ENCODE measurements at places on chromosomes 11 and 22.
A peak's percentile ranks its signal among the peaks of the same experiment; 100 is the strongest.

DNA sequence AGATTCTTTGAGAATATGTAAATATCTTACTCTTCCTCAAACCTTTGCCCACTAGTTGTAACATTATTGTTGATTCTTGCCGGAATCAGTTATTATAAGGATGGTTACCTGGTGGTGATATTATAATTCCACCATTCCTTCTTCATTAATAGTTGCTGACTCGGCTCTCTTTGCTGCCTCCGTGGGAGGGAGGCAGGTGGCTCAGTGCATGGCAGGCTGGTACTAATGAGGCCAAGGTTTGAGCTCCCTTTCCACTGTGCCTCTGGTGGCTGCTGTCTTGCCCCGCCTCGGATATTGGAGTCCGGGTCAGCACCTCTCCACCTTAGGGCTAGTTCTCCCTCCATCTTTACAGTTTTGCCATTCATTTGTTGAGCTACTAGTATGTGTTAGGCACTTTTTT is 12.7 kb downstream of the CD6 start:
- no peak for DNase-seq

- no peak for DNase-seq
Observed at GRCh38 chr11:65114538-65115171, 2.8 kb downstream of the ZNHIT2 start.

DNA sequence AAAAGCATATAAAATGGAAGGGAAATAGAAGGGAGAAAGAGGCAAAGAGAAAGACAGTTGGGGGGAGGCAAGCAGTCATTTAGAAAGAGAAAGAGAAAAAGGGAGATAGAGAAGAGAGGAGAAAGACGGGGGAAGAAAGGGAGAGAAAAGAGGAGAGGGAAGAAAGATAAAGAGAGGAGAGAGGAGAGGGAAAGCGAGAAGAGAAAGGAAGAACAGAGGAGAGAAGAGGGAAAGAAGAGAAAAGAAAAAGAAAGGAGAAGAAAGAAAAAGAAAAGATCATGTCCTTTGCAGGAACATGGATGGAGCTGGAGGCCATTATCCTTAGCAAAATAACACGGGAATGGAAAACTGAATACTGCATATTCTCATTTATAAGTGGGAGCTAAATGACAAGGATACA is 247.7 kb downstream of the MIAT start:
- DNase-seq, result no peak

GRCh38 chr11:110724358-110724757 is 12.1 kb upstream of the ARHGAP20 start:
- DNase-seq, result no peak

- peak; percentile 66 for DNase-seq
Observed at GRCh38 chr11:4072668-4073285, 21.8 kb upstream of the RRM1 start.

GRCh38 chr11:67024966-67025365 is 2.0 kb downstream of the SYT12 start:
- DNase-seq, result no peak

- no peak for DNase-seq
Observed at GRCh38 chr11:17700991-17701390, 18.4 kb upstream of the MYOD1 start.

DNA sequence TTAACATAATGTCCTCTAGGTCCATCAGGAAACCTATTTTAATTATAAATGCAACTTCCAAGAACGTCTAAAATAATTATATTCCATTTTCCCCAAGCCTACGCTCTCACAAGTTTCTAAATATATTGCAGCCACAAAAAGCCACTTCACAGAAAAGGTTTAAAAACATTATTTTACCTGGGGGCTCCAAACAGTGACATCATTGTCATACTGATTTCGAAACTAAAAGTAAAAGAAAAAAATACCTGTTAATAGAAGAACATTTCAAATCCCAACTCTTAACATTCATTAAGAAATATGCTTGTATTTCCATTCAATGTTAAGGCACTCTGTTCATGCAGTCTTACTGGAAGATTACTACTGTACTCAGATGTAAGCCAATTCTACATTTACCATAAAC is 1.4 kb downstream of the PSMA1 start:
- no peak for DNase-seq

- no peak for DNase-seq
Observed at GRCh38 chr11:16239141-16240105, 116.9 kb downstream of the SOX6 start.

DNA sequence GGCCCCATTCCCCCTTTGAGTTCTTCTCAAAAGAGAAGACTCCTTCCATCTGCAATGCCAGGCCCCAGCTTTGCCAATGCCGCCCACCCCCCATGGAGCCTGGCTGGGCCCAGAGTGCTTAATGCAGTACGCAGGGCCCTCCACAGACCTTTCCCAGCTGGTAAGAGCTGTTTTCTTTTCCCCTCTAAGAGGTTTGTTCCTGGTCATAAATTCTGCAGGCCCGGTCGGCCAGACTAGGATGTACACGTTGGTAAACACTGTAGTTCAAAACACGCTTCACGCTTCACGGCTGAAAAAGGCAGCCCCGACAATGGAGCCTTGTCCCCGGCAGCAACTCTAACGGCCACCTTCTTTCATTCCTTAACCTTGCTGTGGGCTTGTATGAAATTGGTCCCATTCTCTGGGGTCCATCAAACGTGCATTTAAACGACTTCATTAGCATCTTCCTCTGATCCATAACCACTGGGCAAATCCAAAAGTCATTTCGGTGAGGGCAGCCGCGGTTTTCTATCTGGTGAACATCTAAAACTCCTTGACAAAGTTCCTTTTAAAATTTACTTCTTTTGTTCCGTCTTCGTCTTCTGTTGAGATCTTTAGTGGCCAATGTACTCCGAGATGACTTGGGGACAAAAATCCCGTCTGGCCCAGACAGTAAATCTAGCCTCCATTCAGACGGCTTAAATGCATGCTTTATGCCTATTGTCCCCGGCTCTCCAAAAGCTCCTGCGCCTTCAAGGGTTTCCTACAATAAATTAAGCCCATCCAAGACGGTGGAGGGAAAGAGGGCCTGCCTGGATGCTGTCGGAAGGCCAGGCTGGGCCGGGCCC is 60.0 kb upstream of the MYEOV start:
- DNase-seq, result no peak

- DNase-seq, result no peak
Observed at GRCh38 chr11:27740362-27741013, 40.2 kb upstream of the BDNF start.

DNA sequence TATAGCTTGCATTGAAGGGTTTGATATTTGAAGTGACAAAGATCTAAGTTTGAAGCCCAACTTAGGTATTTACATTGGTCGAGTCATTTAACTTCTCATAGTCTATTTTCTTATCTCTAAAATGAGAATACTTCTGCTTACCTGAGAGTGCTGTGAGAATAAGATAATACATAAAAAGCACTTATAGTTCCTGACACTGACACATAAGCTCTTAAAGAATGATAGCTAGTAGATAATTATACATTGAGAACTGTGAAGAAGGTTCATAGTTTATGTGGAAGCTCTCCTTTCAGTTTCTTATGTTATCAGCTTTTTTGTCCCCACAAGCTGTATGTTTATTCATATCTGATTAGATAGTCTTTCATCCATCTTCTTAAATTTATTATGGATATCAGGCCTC is 4.8 kb downstream of the PPME1 start:
- no peak for DNase-seq

DNA sequence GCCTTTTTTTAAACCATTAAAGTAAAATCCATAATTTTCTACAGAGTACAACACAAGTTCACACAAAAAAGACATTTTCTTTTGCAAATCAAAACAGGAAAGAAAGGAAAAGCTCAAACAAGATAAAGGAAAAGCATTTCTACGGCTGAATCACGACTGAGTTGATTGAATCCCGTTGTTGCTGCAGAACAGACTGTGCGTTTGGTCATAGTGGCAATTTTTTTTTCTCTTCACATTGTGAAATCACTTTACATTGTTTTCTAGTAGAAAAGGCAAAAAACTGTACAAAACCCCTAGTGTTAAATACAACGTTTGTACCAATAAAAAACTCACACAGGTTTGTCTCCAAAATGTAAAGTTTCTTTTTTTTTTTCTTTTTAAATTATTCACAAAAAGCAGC is 17.3 kb upstream of the RAPSN start:
- DNase-seq, result no peak

- no peak for DNase-seq
Observed at GRCh38 chr11:75263944-75264349, 23.4 kb downstream of the TPBGL start.

- DNase-seq, result no peak
Observed at GRCh38 chr11:94806014-94806413, 37.9 kb downstream of the AMOTL1 start.

GRCh38 chr11:43583548-43583947 is 97.0 kb upstream of the HSD17B12 start:
- DNase-seq, result no peak

GRCh38 chr22:50731811-50732624 is 6.0 kb upstream of the ACR start:
- DNase-seq, result peak; percentile 16

DNA sequence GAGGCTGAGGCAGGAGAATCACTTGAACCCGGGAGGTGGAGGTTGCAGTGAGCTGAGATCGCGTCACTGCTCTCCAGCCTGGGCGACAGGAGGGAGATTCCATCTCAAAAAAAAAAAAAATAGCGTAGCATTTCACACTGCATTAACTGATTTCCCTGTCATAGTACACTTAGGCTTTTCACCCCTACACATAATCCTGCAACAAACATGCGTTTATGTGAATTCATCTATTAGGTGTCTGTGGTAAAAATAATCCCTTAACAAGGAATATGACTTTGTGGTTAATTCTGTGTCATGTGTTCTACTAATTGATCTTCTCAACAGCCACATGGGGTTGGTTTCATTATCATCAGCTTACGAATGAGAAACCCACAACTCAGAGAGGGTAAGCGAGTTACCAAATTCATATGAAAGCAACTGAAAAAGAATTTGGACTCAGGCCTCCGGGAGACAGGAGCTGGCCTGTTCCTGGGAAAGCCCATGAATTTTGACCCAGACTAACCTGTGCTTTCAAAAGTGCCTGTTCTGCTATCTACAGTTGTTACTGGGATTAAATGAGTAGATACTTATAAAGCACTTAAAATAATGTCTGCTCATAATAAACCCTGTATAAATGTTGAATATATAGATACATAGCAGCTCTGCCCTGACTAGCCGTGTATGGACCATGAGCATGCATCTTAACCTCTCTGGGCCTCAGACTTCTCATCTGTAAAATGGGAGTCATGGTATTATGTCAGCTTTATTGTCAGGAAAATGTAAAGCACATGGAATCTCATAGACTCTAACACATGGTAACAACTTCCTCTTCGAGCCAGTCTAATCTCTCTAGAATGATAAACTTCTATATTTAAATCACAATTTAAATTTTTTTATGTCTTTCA is 36.6 kb downstream of the KCNJ1 start:
- no peak for DNase-seq

DNA sequence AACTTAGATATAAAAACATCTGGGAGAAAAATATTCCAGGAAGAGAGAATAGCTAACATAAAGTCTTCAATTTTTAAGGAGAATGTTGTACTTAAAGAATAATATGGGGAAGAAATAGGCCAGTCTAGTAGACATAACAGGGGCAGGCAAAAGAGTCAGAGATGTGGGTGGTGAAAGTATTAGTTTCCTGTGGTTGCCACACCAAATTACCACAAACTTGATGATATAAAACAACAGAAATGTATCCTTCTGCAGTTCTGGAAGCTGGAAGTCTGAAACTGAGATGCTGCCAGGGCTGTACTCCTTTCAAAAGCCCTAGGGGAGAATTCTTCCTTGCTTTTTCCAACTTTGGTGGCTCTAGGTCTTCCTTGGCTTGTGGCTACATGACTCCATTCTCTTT is 1309.7 kb downstream of the LRRC4C start:
- DNase-seq, result no peak

DNA sequence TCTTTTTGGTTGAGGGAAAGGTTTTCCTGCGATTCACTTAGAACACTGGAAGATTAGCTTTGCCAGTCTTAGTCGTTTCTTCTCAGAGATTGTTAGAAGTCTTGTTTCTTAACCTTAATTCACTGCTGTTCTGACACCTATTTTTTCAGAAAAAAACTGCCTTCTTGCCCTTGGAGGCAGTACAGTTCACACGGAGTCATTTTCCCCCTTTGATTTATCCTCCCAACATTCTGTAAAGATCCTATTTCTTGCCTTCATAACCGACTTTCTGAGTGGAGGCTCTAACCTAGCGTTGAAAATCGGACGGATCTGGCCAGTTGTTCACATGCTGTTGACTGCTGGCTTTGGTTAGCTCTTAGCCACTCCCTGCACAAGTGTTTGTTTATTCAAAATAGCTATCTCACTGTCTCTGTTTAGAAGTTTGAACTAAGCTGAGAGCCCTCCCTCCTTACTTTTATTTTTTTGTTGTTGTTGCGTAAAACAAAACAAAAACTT is 737 bp downstream of the BCL2L13 start:
- peak; percentile 63 for DNase-seq

DNA sequence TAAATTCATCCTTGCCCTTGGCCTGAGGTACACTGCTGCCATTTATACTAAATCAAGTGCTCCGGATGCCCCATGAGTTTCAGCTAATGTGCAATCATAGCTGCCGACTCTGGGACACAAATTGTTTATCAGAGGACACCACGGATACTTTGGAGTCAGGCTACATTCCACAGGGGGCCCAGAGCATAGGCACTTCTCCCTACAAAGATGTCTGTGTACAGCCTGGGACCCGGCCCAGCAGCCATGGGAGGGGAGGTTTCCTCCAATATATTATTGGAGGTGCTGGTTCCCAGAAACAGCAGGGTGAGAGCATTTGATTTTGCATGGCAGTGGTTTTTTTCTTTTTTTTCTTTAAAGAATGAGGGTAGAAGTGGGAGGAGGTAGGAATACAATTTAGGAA is 31.3 kb downstream of the HTR3B start:
- no peak for DNase-seq

GRCh38 chr22:31107894-31108218 is 488 bp upstream of the SELENOM start:
- DNase-seq, result no peak

Measured in HFFc6 (cell line).